HT1080 (cell line): ENCODE measurements at places on chromosomes 2 and 18.
A peak's percentile ranks its signal among the peaks of the same experiment; 100 is the strongest.

GRCh38 chr2:199257261-199258224 lies 200.2 kb downstream of the SATB2 start:
- DNase-seq, result no peak

- no peak for DNase-seq
These were observed 69.0 kb downstream of the OSBPL6 start for GRCh38 chr2:178263159-178263860.

DNA sequence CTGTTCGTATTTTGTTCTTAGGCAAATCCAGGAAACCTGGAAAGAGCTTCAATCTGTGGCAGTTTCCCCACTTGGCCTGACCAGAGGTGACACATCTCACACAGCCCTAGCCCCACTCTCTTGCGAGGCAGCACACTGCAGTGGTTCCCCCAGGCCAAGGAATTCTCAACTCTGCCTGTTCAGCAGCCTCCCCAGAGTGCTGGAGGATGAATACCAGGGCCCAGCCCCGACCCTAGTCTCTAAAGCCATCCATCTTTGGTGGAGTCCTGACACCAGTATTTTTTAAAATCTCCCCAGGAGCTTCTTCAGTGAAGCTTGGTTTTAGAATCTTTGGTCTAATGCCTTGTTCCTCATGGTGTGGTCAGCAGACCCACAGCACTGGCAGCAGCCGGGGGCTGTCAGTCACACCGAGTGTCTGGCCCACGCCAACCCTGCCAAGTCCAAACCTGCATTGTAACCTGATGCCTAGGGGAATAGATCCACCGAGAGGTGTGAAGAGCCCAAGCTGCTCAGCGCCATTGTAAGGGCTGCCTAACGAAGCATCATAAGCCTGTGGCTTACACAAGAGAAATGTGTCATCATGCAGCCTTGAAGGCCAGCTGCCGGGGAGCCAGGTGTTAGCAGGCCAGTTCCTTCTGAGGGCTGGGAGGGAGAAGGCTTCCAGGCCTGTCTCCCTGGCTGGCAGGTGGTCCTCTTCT lies 428.7 kb upstream of the ID2 start:
- no peak for DNase-seq

GRCh38 chr2:144596073-144596871 lies 76.4 kb upstream of the ZEB2 start:
- DNase-seq, result peak; percentile 71

DNA sequence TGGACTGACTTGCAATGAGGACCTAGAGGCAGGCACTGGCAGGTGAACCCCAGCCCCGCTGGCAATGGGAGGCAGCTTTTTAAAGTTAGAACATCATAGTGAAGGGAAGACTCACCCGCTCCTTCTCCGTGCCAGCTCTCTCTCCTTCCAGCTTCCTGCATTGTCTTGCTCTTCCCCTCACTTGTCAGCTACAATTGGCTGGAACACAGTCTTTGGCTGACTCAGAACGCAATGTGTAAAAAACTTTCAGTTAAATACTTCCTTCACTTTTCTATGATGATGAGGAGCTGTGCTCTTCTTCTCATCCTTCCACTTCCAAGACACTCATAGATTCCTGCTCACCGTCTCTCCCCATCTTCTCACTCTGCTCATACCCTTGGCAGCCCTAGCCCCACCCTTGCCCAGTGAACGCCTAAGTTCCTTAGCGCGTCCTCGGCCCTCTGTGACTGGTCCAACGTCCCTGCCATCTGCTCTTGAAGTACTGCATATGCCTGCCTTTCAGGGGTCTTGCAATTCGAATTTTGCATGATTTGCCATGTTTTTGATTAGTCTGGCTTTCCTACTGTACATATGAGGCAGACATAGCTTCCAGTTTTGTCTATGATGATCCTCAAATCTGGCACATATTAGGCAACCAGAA lies 118.0 kb upstream of the TMEM200C start:
- DNase-seq, result no peak

DNA sequence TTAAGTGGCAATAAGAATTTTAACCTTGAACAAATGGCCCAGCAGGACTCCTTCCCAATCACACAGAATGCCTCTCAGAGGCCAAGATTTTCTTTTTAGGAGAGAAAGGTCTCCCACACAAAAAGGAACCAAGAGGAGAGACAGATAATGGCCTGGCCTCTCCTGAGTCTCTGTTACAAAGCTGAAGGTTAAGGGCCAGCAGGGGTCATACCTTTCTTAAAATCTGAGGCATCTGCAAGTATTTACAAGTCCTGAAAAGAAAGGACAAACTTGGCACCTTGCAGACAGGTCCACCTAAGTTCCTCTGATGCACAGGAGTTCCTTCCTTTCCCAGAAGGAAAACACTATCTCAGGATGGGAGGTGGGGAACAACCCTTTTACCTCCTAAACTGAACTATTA lies 142.3 kb downstream of the TMEM163 start:
- DNase-seq, result no peak

GRCh38 chr2:227876300-227876801 lies 4.9 kb downstream of the DAW1 start:
- no peak for DNase-seq

- no peak for DNase-seq
These were observed 12.5 kb upstream of the TANC1 start for GRCh38 chr2:158955842-158956365.

- DNase-seq, result peak; percentile 53
These were observed 22.2 kb upstream of the MLPH start for GRCh38 chr2:237464757-237465391.

DNA sequence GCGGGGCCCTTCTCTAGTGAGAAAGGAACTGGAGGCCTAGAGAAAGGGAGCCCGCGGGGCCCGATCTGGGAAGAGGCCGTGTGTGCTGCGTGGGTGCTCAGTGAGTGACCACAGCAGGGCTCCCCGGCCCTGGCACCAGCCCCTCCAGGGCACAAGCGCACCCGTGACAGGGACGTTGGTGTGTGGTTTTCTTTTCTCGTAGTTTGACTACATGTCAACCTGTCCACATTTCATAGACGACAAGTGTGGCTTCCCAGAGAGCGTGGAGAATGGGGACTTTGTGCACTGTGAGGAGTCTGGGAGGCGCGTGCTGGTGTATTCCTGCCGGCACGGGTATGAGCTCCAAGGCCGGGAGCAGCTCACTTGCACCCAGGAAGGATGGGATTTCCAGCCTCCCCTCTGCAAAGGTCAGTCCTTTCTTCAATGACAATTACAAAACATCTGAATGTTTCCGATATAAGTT lies 83.1 kb downstream of the TPO start:
- DNase-seq, result no peak

DNA sequence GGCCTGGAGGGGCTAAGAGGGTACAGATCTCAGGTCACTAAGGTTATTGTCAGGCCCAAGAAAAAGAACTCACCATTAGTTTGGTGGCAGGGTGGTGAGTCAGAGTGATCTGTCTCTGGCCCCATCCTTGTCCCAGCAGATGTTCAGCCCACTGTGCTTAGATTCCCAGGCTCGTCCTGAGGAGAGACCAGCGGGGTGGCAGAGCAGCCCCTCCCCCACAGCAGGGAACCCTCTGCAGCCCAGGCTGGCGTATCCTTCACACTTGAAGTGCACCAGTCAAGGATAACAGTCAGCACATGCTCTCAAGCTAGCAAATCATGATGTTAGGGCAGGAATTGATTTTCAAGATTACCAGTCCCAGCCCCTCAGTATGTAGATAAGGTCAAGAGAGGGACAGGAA lies 43.1 kb downstream of the TMEM185B start:
- DNase-seq, result no peak

- DNase-seq, result no peak
These were observed 23.3 kb downstream of the CHST10 start for GRCh38 chr2:100394111-100394641.

DNA sequence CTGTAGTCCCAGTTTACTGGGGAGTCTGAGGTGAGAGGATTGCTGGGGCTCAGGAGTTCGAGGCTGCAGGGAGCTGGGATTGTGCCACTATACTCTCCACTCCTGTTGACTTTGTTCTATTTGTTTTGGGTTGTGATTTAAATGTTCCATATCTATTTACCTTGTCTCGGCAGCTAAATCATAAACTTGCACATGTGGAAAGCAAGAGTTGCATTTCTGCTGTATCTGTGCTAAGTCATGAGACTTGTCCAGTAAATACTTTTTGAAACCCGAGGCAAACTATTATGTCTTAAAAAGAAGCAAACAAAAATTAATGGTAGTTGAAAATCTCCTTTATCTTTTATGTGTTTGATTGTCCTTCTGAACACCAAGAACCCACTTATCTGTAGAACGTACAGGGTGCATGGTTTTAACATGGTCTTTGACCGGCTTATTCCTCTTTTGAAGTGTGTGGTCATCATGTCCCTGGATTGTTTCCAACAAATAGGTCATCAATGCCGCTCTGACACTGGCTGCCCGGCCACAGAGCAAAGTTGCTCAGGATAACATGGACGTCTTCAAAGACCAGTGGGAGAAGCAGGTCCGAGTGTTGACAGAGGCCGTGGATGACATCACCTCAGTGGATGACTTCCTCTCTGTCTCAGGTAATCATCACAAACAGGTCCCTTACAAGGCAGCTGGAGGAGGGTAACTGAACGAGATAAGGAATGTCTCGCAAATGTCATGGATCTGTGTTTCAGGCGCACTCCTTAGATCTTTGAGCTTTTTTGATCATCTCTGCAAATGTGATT lies 241.1 kb upstream of the LRRTM1 start:
- no peak for DNase-seq

DNA sequence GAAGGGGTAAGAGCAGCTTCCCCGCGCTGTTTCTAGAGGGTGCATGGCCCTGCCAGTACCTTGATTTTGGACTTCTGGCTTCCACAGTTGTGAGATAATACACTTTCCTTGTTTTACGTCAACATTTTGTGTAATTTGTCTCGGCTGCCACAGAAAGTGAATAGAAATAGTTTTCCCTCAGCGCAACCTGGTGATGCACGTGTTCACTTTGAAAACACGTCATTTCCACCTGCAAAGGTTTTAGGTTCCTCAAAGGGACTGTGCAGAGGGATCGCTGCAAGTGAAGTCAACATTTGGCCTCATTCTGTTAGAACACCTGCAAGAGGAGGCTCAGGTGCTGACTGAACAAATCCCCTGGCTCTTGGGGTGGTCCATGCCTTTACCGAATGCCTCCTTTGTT lies 71.7 kb downstream of the LONRF2 start:
- no peak for DNase-seq

DNA sequence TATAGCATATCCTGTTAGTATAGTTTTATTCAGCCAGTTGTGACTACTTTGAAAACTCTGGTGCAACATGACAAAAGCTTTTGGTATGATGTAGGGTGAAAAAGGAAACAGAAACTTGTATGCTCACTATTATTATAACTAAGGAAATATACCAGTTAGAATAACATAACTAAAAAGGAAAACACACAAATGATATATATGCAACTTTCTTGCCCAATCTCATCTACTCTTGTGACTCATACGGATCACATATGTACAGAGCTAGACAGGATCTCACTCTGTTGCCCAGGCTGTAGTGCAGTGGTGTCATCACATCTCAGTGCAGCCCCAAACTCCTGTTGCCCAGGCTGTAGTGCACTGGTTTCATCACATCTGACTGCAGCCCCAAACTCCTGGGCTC lies 12.4 kb upstream of the TLK1 start:
- no peak for DNase-seq

DNA sequence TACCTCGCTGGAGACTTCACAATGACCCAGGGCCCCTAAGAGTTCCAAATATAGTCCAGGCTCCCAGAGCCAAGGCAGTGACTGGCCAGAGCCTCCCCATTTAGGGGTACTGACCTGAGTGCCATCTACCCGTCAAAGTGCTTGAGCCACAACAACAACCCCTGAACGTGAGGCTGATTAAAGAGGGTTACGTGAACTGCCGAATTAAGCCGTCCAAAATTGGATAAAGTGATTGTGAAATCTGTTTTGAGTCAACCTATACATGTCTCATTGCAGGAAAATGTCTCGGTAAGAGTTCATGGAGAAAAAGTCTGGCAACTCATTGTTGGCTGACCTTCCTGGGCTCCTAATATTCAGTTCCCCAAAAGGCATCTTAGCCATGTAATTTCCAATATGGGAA lies 116.3 kb downstream of the TTC32 start:
- no peak for DNase-seq

GRCh38 chr18:62091487-62092120 lies 95.3 kb downstream of the PIGN start:
- DNase-seq, result no peak

- no peak for DNase-seq
These were observed 1.2 kb upstream of the BARD1 start for GRCh38 chr2:214810671-214811070.

- DNase-seq, result no peak
These were observed 70.0 kb upstream of the ATP5MC3 start for GRCh38 chr2:175251425-175252041.

- peak; percentile 5 for DNase-seq
These were observed 11.4 kb upstream of the REG1B start for GRCh38 chr2:79099140-79099686.

GRCh38 chr2:188664951-188665595 lies 309.1 kb upstream of the COL3A1 start:
- peak; percentile 43 for DNase-seq

- peak; percentile 46 for DNase-seq
These were observed 1.2 kb downstream of the RAPH1 start for GRCh38 chr2:203533676-203534591.

GRCh38 chr2:159973325-159973724 lies 89.1 kb downstream of the PLA2R1 start:
- no peak for DNase-seq

DNA sequence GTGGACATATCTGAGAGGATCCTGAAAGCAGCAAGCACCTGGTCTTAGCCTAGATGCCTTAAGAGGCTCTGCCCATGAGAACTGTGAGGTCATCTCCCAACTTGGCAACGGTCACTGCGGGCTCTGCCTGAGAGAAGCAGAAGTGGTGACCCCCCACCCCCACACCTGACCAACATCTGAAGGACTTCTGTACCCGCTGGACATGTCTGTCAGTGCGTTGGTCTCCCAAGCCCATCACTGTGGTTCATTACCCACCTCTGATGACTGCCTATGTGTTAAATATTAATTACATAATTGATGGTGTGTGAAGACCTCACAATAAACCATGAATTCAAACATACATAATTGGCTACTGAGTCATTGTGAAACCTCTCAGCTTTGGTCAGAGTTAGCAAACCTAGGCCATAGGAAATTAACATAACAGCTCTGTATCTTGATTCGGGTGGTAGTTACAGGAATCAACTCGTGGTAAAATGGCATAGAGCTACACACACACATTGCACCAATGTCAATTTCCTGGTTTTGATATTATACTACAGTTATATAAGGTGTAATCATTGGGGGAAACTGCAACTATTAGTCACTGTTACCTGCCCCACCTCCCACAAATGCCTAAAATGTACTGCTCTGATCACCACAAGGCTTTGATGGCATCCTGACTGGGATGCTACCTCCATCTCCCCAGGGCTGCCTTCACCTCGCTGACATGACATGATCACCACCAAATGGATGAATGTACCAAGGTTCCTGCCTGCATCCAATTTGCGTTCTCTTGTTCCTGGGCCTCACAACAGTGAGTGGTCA lies 4.3 kb upstream of the GALNT1 start:
- no peak for DNase-seq

- no peak for DNase-seq
These were observed 72.7 kb downstream of the CLIP4 start for GRCh38 chr2:29187926-29188325.

- no peak for DNase-seq
These were observed 96.8 kb downstream of the GPD2 start for GRCh38 chr2:156532989-156533388.

- DNase-seq, result no peak
These were observed 26.3 kb downstream of the FOSL2 start for GRCh38 chr2:28419003-28419402.
